ENCODE measurements at places on chromosomes 1 and 21. TPM values are rescaled to one million over a fixed set of nuclear protein-coding genes. Genes with fewer than 3 reads are reported as not detected.

GRCh38 chr1:87683196-87683956, 354.7 kb downstream of the LMO4 start:
- DNase-seq: no peak

DNA sequence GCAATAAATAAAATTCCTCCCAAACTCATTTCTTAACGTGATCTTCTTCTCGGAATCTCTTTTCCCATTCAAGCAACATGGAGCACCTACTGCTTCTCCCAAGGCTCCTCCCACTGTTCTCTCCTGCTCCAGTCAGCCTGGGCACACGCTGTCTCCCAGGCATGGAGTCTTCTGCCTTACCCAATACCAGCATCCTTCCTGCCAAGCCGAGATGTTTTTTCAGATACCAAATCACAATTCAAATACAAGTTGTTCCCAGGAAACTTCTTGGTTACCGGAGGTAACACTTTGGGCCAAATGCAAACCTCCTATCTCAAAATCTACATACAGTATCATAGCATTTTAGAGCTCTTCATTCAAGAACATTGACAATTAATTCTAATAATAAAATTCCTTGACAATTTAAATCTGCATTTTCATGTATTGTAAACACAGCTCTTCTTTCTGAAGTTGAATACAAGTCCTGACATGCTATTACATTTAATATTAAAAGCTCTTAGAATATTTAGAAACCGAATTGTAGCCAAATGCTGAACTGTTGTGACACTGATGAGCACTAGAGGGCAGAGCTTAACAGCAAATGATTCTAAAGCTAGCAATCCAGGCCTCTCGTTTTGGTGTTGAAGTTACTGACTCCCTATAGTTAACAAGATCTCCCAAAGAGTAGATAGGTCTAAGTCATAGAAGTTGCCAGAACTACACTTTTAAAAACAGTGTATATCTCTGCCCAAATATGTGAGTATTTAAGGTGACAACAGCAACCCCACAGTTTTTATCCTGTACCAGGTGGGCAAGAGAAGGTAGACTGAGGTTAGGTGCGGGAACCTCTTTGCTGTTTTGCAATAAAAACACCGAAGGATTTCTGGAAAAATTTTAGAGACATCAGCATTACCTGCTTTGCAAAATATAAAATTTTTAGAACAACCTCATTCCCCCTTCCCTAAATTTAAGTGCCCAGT, 52.3 kb downstream of the BCAR3 start:
- peak; percentile 89 for DNase-seq

- peak; percentile 75 for DNase-seq
Observed at GRCh38 chr1:207404849-207405525, 49.1 kb upstream of the CR2 start.

DNA sequence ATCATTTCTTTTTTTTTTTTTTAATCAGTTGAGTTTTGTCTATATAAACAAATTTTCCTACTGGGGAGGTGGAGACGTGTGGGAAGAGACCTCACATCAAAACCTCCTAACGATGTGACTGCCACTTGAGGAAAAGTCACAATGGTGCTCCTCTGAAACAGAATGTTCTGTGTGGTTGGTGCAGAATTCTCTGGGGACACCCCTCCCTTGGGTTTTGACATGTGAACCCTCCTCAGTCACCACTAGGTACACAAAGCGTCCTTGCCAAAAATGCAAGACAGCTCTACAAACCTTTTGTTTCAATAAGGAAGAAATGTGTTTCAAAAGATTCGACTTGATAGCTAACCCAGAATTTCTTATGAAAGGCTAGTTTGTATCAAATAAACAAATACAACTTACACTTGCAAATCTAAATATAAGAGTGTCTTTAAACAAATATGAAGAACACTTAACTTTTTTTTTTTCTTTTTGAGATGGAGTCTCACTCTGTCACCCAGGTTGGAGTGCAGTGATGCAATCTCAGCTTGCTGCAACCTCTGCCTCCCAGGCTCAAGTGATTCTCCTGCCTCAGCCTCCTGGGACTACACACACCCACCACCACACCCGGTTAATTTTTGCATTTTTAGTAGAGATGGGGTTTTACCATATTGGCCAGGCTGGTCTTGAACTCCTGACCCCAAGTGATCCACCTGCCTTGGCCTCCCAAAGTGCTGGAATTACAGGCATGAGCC, 9.3 kb downstream of the SLC25A24 start:
- no peak for DNase-seq

DNA sequence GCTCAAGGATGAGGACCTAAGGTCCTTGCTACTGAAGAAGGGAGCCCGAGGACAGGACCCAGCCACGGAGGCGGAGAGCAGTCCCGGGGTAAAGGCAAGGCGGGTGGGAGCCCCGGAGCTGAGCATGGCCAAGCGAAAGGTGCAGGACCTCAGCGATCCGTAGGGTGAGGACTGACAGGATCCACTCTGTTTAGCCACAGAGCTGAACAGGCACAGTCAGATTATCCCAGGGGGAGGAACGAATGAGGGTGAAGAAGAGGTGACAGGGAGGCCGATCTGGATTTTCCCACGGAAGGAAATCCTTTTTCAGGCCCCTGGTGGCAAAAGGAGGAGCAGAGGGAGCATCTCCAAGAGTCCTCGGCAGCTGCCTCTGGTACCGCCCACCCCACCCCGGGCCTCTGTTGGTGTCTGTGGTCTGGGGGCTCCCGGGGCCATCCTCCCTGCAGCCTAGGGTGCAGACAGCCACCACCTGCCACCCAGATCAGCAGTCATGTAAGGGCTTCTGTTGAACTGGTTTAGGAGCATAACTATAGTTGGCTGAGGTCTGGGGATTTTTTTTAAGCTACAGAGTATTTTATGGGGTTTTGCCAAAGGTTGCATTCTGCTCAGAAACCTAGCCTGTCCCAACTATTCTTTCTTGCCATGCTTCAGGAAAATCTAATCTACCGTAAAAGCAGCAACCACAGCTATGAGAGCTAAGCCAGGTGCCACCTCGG, 32.3 kb upstream of the LBR start:
- no peak for DNase-seq

DNA sequence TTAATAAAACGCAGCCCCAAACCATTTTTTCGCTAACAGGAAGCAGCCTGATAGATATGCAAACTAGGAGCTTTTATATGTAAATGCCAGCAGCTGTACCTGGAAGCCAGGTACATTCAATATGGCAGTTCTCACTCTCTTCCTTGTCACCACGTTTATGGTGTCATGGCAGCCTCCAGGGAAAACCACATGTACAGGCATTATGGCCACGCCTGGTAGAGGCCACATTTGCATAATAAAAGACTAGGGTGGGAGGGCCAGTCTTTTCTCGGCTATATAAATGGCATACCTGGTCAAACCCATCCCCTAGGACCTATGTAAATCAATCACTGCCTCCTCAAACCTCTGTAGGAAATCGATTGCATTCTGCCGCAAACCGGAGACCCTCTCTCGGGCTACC, 247.5 kb downstream of the NEGR1 start:
- no peak for DNase-seq

- no peak for DNase-seq
Observed at GRCh38 chr1:168223681-168224540, 1.9 kb upstream of the SFT2D2 start.

GRCh38 chr1:183891158-183891856, 86.4 kb downstream of the RGL1 start:
- no peak for DNase-seq

DNA sequence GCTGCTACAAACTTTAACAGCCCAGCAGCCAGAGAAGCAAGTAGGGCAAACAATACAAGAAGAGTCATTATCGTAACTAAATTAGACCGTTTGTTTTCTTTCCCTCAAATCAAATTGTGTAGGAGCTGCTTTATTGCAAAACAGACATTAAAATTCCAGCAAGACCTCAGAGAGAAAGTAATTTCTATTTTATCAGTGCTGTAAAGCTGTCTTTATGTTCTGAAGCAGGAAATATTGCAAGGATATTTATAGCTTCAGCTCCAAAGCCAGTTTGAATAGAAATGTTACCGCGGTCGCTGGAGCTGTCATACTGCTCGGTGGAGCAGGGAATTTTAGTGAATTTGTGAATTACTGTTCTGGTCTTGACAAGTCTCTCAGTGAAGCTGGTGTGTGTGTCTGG, 503.8 kb upstream of the PLXNA2 start:
- no peak for DNase-seq

The MARCKSL1 gene
- total RNA-seq: 384 TPM
